ENCODE measurements at places on chromosomes 2 and 18.

DNA sequence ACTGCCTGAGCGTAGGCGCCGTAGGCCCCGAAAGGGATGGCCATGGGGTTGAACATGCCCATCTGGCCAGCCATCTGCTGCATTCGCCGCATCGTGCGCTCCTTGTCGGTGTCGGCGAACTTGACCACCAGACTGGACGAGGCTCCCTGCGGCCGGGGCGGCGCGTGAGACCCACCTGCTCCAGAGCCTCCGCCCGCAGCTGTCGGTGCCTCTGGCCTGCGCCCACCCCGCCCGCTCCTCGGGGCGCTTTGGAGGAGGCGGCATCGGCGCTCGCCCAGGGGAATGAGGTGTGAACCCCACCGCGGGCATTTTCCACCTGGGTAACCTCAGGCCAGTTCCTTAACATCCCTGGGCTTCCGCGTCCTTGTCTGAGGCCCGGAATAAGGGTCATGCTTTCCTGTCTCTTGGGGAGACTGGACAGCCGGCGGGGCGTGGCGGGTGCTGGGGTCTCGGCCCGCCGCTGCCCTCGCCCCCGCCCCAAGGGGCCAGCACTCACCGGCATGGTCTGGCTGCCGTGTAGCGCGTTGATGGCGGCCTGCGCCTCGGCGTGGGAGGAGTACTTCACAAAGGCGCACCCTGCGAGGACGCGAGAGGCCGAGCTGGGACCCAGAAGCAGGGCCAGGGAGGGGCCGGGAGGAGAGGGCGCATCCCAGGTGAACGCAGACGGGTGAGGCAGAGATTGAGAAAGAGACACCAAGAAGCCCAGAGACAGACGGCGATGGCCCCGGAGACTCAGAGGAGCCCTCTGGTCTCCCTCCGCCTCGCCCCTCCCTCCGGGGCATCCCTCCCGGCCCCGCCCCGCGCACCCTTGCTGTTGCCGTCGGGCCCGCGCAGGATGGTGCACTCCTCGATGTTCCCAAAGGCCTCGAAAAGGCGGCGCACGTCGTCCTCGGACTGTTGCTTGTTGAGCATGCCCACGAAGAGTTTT lies 291.0 kb downstream of the CELF4 start:
- DNase-seq: no peak

GRCh38 chr2:55775828-55776227 lies 82.2 kb upstream of the PNPT1 start:
- no peak for DNase-seq

DNA sequence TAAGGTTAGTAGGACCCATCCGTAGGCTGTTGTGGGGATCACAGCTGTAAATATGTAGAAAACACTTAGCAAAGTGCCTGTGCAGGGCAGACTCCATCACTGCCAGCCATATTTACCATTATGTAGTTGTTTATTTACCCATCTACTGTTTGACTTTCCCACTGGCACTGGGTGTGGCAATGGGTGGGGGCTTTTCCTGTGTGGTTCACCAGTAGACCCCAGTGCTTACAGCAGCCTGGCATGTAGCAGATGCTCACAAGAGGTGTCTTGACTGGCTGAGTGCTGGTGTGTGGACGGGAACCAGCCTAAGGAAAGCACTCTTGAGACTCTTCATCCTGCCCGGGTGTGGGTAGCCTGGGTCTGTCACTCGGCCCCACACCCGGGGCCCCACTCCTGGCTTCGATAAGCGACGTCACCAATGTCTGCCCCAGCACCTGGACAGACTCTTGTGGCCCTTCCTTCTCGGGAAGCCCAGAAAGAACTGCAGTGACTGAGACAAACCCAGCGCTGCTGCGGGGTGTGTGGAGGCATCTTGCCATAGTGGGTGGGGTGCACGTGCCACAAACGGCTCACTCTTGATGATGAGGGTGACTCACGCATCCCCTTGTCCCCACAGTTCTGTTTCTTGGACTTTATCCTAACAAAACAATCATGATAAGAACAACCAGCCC lies 78.3 kb downstream of the HDAC4 start:
- DNase-seq: no peak

GRCh38 chr2:144834998-144835633 lies 315.2 kb upstream of the ZEB2 start:
- DNase-seq: no peak

- no peak for DNase-seq
Observed at GRCh38 chr2:232843834-232844233, 26.2 kb upstream of the SNORC start.

DNA sequence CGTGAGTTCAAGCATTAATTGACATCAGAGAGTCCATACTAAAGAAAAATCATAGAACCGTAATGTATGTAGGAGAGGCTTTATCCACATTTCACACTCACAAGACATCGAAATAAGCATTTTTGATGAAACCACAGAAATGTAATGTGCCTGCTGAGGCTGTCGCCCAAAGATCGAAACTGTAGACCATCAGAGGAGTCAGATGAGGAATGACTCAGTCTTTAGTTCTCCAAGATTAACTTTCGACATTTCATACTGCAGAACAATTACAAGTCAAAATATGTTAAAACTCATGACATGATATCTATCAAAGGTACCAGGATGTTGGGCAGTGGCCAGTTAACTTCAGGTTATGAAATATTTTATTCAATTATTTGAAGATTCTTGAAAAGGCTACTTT lies 79.6 kb downstream of the RAB31 start:
- DNase-seq: no peak

Measured in GM12892 (cell line).